ENCODE measurements at places on chromosomes 12 and 14. TPM values are rescaled to one million over a fixed set of nuclear protein-coding genes. Genes with fewer than 3 reads are reported as not detected.

The HSPA2 gene
- total RNA-seq = 5.8 TPM

The RCOR1 gene
- total RNA-seq = 12.2 TPM

The TSPAN19 gene
- total RNA-seq = 0.25 TPM

The PROX2 gene
- total RNA-seq = not detected

The GARIN6 gene
- not detected for total RNA-seq

The NINJ2 gene
- 0.77 TPM for total RNA-seq

The SIX4 gene
- 17.4 TPM for total RNA-seq

The B4GALNT3 gene
- total RNA-seq = not detected

The ARHGEF25 gene
- total RNA-seq = 27.1 TPM

The EIF2S3B gene
- 1.2 TPM for total RNA-seq

The CNOT2 gene
- 145 TPM for total RNA-seq

The SYCP3 gene
- 0.11 TPM for total RNA-seq

The RECQL gene
- 107 TPM for total RNA-seq

The OR4K5 gene
- total RNA-seq = not detected

The CKAP4 gene
- 313 TPM for total RNA-seq

The IL26 gene
- not detected for total RNA-seq

The HOXC9 gene
- total RNA-seq = not detected

The ERP27 gene
- total RNA-seq = not detected

The PLXNC1 gene
- total RNA-seq = 3.2 TPM

The SYNDIG1L gene
- not detected for total RNA-seq

The RAB15 gene
- total RNA-seq = 2.7 TPM

The KRT6A gene
- not detected for total RNA-seq

All from uterine smooth muscle cell (primary cell).